ENCODE measurements at places on chromosomes 2 and 18.

DNA sequence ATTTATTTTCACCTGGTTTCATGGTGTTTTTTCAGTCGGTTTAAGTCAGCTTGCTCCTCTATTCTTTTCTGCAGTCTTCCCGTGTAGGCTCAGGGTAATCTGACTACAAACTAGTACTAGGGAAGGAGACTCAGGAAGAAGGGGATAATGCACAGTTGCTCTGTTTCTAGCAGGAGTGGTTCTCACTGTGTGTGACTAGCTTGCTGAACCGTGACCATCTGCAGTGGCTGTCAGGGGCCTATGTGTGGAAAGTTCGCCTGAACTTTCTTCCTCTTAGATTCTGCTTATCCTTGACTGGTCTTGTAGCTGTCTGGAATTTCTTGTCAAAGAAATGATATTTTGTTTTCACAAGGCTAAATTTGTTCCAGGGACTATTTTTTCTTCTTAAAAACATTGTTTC lies 46.3 kb upstream of the AQP4 start:
- no peak for DNase-seq

DNA sequence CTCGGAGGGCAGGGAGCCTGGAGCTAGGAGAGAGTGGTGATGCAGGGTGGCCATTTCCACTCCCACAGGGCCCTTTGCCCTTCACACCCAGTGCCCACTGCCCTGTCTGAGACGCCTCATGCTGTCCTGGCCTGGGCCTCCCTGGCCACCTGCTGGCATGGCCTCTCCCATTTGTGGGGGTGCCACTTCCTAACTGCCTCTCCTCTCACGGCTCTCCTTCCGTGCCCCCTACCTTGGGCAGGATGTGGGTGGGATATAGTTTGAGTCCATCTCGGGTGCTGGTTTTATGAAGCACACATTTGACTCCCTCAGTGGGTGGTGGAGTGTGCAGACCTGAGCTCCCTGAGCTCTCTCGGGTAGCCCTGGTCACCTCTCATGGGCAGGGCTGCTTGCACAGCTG lies 46.0 kb downstream of the DGKD start:
- DNase-seq, result no peak

DNA sequence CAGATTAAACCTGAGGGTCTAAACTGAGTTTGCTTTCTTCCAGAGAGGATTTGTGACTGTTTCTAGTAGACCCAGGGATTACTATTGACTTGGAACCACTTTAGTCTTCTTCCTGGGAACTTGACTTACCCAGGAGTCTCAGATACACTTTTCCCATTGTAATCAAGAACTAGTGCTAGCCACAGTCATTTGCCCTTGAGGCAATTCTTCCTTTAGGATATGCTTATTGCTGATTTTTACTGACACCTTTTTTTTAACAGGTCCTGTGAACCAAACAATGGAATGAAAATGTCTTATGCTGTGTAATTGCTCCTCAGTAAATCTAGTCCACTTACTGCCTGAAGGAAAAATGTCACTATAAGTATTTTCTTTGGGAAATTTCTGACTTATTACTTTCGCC lies 78.3 kb downstream of the TAF4B start:
- no peak for DNase-seq

GRCh38 chr2:213046431-213046830 lies 105.0 kb downstream of the IKZF2 start:
- no peak for DNase-seq

DNA sequence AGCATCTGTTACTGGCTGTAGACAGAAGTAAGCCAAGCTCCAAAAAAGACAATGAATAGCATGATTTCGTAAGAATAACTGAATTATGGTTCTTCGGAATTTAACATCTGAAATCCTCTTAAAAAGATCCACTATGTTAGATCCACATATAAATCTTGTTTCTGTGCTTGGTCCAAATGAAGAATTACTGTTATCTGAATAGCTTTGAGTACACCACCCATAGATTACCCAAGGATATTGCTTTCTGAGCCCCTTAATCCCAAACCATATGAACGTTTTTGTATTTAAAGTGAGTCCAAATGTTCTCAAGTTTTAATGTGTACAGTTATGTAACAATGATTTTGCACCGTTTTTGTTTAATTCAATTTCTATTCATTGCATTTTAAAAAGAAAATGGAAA lies 124.9 kb downstream of the DSC3 start:
- DNase-seq, result no peak

- no peak for DNase-seq
Measured at GRCh38 chr2:119111115-119111975, 47.2 kb downstream of the C1QL2 start.

GRCh38 chr2:11753452-11753885 lies 7.0 kb downstream of the LPIN1 start:
- no peak for DNase-seq

- DNase-seq, result no peak
Measured at GRCh38 chr18:73684647-73685046, 463.0 kb downstream of the FBXO15 start.

- no peak for DNase-seq
Measured at GRCh38 chr2:28365158-28365557, 27.5 kb upstream of the FOSL2 start.

DNA sequence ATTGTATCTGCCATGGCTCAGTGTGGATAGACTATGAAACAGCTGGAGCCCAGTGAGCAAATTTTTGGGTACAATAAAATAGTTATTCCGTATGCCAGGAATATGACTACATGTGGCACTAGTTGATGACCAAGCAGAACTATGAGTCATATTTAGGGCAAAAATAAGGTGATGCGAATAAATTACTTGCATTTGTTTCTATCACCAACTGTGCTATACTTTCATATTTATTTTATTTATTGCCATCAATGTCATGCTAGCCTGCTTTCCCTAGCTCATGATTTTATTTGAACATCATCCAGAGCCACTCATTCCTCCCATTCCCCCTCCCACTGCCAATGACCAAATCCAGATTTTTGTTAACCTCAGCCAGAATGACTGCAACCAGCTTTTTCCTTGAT lies 13.3 kb upstream of the FAP start:
- DNase-seq, result no peak

- DNase-seq, result no peak
Measured at GRCh38 chr2:205771031-205771430, 88.7 kb downstream of the NRP2 start.
